ENCODE measurements at places on chromosomes 4 and X.

DNA sequence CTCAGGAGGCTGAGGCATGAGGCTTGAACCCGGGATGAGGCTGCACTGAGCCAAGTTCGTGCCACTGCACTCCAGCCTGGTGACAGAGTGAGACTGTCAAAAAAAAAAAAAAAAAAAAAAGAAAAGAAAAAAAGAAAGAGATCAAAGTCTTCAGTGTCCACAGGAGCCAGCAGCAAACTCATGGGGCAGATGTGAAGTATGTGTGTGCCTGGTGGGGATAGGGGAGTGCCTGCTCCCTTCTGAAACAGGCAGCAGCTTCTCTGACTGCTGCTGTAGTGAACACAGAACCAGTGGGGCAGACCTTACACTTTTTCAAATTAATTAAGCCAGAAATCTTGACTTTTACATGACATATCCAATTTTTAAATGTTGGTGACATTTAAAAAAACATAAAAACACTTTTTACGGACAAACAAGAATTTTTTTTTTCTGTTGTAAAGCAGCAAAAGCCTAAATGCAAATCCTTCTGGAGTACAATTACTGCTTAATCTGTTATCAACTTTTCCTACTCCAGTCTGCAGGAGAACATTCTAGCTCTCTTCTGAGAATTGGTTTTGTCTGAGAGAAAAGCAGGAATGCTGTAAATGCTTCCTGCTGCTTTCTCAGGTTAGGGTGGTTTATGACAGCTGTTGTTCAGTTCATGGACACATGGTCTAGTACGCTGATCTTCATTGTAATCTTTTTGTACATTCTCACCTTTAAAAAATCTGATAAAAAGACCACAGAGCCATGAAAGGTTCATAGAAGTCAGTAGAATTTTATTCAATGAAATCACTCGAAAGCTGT lies 311.1 kb downstream of the CAMK2D start:
- no peak for DNase-seq

GRCh38 chr4:150010525-150011126 lies 67.6 kb upstream of the DCLK2 start:
- no peak for DNase-seq

- no peak for DNase-seq
Observed at GRCh38 chr4:120291541-120291940, 224.9 kb upstream of the MAD2L1 start.

- DNase-seq = no peak
Observed at GRCh38 chr4:146932116-146932515, 13.5 kb downstream of the TTC29 start.

DNA sequence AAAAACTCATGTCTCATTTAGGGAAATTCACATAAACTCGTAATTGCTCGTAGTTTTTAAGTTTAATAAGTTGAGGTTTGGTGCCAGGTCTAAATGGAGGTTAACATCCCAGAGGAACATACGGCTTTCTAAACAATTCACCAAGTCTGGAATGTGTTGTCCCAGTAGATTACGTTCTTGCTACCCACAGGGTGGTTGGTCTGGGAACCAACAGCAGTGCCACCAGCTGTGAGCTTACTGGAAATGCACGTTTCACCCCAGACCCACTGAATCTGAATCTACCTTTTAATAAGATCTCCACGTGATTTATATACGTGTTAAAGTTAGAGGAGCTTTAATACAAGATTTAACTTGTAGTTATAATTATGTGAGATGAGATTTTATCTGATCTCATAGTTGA lies 134.3 kb downstream of the BMPR1B start:
- no peak for DNase-seq

DNA sequence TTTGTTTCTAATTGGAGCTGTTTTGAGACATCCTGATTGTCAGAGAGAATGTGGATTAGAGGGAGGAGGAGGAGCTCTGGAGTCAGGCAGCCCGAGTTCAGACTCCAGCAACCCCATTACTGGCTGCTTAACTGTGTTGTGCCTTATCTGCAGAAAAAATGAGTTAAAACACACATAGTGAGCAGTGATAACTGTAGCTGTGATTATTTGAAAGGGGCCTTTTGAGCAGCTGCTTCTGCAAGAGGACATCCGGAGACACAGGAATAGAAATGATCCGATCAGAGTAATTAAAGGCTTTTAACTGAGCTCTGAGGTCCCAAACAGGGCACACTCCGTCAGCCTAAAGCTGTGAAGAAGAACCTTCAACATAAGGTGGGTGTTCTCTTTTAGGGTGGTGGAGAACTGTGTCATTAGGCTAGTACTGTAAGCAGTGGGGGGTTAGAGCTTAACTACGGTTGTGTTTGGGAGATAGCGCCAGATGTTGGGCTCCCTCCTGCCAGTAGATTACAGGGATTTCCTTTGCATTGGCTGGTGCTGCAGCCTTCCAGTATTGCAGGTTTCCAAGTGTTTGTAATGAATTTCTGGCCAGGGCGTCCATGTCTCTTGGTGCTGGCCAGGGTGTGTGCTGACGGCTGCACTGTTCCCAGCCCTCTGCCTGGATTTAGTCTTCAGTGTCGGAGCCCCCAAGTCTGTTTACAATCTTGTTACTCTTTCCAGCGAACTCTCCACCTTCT lies 24.3 kb downstream of the ADD1 start:
- DNase-seq = no peak

All from stimulated activated CD4-positive, alpha-beta T cell treated with anti-CD3 and anti-CD28 coated beads, Interleukin-4, amount 100 ng/mL, for 24 hours (primary cell).